ENCODE measurements at places on chromosomes 2 and 18.

- peak; percentile 52 for DNase-seq
Observed at GRCh38 chr18:12256951-12257350, 2.8 kb downstream of the CIDEA start.

DNA sequence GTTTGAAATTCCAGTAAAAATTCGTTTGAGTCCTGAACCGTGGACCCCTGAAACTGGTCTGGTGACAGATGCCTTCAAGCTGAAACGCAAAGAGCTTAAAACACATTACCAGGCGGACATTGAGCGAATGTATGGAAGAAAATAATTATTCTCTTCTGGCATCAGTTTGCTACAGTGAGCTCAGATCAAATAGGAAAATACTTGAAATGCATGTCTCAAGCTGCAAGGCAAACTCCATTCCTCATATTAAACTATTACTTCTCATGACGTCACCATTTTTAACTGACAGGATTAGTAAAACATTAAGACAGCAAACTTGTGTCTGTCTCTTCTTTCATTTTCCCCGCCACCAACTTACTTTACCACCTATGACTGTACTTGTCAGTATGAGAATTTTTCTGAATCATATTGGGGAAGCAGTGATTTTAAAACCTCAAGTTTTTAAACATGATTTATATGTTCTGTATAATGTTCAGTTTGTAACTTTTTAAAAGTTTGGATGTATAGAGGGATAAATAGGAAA, 80.7 kb downstream of the ACSL3 start:
- DNase-seq: peak; percentile 58

DNA sequence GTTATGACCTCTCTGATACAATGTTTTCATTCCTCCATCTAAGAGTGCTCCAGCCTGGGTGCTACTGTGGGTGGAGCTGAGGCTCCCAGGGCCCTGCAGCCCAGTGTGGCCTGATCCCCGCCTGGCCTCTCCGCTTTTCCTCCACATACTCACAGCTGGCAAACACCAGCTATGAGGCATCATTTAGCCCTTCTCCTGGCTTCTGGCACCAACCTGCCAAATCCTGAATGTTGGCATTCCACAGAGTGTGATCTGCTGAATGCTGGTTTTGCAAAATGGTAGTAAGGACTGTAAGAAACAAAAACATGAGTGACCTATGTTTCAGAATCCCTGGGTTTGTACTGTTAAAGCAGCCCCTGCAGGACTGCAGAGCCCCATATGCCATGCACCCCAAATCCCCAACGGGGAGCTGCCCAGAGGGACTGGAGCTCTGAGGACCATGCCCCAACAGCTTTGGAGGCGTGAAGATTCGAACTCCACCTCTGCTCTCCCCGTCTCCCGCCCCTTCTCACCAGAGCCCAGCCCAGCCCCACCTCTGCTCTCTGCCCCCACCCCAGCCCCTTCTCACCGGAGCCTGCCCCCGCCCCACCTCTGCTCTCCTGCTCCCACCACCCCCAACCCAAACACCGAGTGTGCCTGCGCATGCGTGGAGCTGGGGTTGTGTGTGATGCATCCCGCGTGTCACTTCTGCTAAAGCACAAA, 4.2 kb downstream of the SLC66A2 start:
- peak; percentile 40 for DNase-seq

DNA sequence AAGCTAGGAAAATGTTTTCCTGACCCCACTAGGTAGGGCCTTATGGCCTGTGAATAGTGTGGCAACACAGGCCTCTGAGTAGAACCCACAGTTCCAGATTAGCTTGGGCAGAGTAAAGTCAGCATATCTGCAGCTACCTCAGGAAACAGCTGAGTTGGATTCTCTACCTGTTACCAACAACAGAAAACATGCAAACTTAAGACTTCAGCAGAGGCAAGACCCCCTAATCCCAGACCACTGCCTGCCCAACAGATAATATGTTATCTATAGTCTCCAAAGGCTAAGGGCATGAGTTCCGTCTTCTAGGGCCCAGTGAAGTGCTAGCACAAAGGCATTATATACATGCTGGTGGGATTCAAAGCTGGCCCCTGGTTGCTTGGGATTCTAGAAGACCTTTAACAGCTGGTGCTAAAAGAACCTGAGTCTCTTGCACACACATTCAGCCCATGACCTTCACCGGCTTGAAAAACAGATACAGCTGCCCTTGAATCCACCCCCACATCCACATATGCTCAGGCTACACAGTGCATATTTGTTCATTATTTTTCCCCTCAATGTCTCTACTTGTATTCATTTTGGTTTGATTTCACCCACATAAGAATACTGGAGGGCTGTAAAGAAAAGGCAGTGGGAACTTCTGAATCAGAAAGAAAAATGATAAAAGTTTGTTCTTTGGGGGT, 13.5 kb upstream of the UBXN4 start:
- no peak for DNase-seq

GRCh38 chr2:29398384-29399237, 283.4 kb downstream of the CLIP4 start:
- DNase-seq: peak; percentile 7

- DNase-seq: no peak
Observed at GRCh38 chr2:46547223-46548102, 68.1 kb downstream of the TMEM247 start.

DNA sequence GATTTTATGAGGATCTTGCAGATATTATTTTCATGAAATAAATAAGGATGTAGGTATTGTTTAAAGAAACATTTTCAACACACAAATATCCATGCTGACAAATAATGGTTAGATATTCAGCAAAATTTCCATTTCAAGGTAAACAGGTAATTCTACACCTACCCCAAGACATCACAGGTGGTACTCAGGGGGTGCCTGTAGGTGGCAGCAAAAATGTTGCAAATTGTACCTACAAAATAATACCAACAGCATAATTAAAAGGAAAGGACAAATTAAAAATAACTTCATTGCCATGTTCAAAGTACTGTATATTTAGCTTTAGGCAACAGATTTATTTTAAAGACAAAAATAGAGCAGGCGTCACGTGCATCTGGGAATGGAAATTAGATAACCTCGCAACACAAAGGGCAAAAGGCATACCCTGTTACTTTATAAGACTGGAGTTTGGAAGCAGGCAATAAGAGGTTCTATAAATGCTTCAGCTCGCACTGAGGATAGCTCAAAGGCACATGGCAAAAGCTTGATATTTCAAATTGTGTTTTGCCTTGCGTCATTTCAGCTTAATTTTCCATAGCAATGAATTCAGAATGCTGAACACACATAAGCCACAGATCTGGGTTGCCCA, 630.5 kb downstream of the TDRD15 start:
- DNase-seq: no peak

DNA sequence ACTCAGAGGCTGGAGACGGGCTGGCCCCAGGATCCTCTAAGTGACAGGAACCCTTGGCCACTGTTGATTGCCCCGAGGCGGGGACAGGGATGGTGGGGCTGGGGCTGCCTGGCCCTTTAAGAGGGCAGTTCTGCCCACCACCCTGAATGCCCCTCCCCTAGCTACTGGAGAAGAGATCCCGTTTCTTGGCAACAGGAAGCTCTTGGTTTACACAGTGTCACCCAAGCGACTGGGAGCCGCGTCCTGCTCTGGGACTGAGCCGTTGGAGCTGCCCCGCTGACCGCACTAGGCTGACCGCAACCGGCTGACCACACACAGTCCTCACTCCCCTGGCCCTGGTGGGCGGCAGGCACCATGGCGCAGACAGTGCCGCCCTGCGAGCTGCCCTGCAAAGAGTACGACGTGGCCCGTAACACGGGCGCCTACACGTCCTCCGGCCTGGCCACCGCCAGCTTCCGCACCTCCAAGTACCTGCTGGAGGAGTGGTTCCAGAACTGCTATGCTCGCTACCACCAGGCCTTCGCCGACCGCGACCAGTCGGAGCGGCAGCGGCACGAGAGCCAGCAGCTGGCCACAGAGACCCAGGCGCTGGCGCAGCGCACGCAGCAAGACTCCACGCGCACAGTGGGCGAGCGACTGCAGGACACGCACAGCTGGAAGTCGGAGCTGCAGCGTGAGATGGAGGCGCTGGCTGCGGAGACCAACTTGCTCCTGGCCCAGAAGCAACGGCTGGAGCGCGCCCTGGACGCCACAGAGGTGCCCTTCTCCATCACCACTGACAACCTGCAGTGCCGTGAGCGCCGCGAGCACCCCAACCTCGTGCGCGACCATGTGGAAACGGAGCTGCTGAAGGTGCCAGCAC, at the start of gene TEKT4:
Gene TEKT4, plus strand, starts transcription at position 205 of the 862 bp plus-strand sequence. Its CDS starts 150 bp downstream, at position 355.
- DNase-seq: peak; percentile 8

DNA sequence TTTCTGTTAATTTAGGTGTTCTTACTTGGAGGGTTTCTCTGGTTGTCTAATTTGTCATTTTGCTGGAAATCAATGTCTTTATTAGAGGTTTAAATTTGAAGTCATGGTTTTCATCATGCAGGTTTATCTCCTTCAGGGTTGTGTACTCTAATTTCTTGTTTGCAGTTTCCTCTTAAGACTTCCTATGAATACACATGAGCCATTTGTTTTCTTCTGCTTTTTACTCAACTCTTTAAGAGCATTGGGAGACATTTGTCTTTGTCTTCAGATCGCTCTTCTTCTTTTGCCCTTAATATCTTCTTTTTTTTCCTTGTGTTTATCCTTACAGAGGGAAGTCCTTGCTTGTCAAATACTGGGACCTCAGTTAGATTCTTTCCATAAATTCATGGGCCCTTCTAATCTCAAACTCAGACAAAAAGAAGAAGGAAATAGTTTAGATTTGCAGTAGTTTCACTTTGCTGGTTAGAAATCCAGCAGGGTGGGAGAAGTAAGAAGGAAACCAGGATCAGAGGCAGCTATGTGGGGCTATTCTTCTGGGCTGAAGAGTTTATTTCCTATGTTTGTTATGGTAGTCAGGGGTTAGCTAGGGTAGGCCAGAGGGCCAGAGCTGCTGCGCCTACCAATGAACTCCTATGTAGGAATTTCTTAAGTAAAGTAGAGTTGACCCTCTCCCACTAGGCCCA, 176.6 kb downstream of the DYSF start:
- no peak for DNase-seq

- DNase-seq: no peak
Observed at GRCh38 chr2:218312267-218312756, 20.0 kb upstream of the TMBIM1 start.

DNA sequence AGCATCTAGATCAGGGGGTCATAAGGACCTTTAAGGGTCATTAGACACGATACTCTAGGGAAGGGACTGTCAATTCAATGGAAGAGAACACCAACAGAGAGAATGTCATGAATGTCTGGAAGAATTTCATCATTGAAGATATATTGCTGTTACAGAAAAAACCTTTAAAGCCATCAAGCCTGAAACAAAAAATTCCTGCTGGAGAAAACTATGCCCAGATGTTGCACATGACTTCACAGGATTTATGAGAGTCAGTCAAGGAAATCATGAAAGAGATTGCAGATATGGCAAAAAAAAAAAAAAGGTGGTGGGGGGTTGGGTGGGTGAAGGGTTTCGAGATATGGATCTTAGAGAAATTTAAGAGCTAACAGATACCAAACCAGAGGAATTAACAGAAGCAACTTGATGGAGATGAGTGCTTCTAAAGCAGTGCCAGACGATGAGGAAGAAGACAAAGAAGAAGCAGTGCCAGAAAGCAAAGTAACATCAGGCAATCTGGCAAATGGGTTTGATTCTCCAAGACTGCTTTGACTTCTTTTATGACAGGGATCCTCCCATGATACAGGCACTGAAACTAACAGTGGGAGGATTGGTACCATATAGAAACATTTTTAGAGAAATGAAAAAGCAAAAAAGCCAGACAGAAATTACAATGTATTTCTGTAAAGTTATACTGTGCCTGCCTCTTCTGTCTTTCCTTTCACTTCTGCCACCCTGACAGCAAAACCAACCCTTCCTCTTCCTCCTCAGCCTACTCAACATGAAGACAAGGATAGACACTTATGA, 28.5 kb downstream of the MAP4K3 start:
- DNase-seq: peak; percentile 58

- DNase-seq: peak; percentile 92
Observed at GRCh38 chr2:39642051-39642718, 23.5 kb upstream of the TMEM178A start.

GRCh38 chr2:198036029-198036879, 231.9 kb downstream of the PLCL1 start:
- DNase-seq: no peak

- peak; percentile 42 for DNase-seq
Observed at GRCh38 chr2:137865954-137866540, 98.2 kb upstream of the HNMT start.

- DNase-seq: no peak
Observed at GRCh38 chr18:62827397-62827796, 112.1 kb downstream of the PHLPP1 start.

- DNase-seq: no peak
Observed at GRCh38 chr2:162473986-162474385, 130.1 kb downstream of the GCA start.

GRCh38 chr2:168184681-168185513, 62.5 kb downstream of the STK39 start:
- DNase-seq: peak; percentile 65

- DNase-seq: no peak
Observed at GRCh38 chr2:128595763-128596395, 277.2 kb upstream of the HS6ST1 start.

- DNase-seq: no peak
Observed at GRCh38 chr2:63834401-63834800, 7.3 kb upstream of the UGP2 start.

DNA sequence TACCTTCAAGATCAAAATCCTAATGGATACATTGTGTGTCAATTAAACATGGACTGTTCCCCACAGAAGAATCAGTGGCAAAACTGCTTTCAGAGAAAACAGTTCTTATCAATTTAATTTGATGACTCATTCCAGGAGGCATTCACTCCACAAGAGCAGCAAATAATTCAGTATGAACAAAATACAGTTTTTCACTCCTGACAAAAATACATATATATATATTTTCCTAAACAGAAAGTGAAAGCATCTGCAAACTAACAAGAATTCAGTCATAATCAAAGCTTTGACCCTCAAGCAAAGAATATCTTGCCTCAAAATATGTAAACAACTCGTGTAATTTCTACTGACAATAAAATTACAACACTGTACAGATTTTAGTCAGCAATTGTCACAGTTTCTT, 685.1 kb upstream of the SLC8A1 start:
- DNase-seq: no peak

DNA sequence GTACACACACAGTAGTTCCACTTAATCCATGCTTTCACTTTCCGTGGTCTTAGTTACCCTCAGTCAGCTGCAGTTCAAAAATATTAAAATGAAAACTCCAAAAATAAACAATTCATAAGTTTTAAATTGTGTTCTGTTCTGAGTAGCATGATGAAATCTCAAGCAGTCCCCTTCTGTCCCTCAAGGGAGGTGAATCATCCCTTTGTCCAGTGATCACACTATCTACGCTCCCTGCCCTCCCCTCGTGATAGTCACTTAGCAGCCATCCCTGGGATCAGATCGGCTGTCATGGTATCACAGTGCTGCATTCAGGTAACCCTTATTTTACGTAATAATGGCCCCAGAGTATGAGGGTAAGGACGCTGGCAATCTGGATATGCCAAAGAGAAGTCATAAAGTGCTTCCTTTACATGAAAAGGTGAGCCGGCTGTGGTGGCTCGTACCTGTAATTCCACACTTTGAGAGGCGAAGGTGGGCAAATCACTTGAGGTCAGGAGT, 5.8 kb upstream of the RTN4 start:
- DNase-seq: peak; percentile 51

All from EH (cell line).